ENCODE measurements at places on chromosomes 16 and 17. TPM values are rescaled to one million over a fixed set of nuclear protein-coding genes. Genes with fewer than 3 reads are reported as not detected.
A peak's percentile ranks its signal among the peaks of the same experiment; 100 is the strongest.

GRCh38 chr17:47690121-47690520 lies 3.8 kb upstream of the TBKBP1 start:
- no peaks in the 10 kb centered on the region for H3K36me3 ChIP-seq
- no peaks in the 10 kb centered on the region for H3K27me3 ChIP-seq
- H3K4me1 ChIP-seq: peaks cover 15% of the 10 kb centered on the region
- H3K27ac ChIP-seq: no peak overlapping the region
- no peak overlapping the region for H3K4me3 ChIP-seq

DNA sequence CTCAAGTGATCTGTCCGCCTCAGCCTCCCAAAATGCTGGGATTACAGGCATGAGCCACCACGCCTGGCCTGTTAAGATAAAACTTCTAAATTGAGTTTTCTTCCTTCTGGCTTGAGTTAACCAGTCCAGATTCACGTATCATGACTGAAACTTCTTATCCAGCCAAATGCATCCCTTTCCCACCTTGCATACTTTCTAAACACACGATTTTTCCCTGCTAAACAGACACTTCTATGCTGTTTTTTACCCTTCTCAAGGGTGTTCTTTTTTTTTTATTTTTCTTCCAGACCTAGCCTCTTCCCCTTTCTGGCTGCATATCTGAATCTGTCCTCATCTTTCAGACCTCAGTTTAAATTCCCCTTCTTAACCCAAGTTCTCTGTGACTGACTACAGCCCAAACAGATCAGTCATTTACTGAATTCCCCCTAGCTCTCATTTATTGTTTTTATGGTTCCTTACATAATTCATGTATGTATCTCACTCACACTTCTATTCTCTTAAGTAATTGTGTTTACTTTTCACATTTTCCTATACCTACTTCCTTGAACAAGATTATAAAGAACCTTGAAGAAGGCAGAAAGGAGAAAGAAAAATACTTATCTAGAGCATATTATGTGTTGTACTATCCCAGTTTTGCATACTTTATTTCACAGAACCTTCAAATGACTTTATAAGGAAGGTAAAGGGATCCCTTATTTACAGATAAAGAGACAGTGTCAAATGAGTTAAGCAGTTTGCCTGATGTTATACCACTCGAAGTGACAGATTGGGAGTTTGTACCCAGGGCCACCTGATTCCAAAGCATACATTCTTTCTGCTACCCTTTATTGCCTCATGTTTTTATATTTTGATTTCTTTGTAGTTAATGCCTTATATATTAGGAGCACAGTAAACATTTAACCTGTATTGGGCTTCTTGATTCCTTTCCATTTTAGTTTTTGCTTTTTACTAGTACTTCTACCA lies 5.2 kb downstream of the EVI2B start:
- no peaks in the 10 kb centered on the region for H3K27me3 ChIP-seq
- no peak for DNase-seq
- H3K27ac ChIP-seq: no peak overlapping the region
- H3K4me3 ChIP-seq: no peak overlapping the region
- no peaks in the 10 kb centered on the region for H3K36me3 ChIP-seq
- H3K4me1 ChIP-seq: no peaks in the 10 kb centered on the region

- no peak overlapping the region for H3K27ac ChIP-seq
- H3K36me3 ChIP-seq: no peaks in the 10 kb centered on the region
- H3K27me3 ChIP-seq: no peaks in the 10 kb centered on the region
- H3K4me3 ChIP-seq: no peak overlapping the region
- no peaks in the 10 kb centered on the region for H3K4me1 ChIP-seq
These were observed 34.8 kb upstream of the ACSF3 start for GRCh38 chr16:89058812-89059211.

- peaks cover 30% of the 10 kb centered on the region for H3K4me1 ChIP-seq
- no peaks in the 10 kb centered on the region for H3K36me3 ChIP-seq
- peak overlapping the region; percentile 8 for H3K27ac ChIP-seq
- H3K4me3 ChIP-seq: no peak overlapping the region
- DNase-seq: peak; percentile 87
These were observed 3.3 kb upstream of the CDK5R1 start for GRCh38 chr17:32483451-32484019.

DNA sequence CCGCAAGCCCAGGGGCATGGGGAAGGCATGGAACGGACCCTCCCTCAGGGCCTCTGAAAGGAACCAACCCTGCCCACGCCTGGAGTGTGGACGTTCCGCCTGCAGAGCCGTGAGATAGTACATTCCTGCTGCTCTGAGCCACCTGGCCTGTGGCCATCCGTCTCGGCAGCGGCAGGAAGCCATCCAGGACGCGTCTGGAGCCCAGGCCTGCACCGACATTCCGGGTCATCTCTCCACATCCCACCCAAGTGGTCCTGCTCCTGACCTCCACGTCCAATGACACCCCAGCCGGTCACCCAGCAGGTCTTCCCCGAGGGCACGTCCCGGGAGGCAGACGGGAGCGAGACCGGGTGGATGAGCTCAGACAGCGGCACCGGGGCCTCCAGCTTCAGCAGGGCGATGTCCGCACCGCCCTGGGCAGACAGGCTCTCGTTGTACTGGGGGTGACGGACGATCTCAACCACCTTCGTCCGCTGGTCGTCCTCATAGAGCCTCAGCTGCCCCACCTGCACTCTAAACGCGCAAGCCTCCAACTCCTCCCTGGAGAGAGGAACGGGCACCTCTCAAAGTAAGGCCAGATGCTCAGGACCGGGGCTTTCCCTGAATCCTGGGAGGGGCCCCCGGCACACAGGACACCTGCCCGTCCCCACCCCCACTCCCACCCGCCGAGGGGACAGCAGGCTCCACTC lies 21.3 kb upstream of the UBE2I start:
- H3K27ac ChIP-seq: no peak overlapping the region
- DNase-seq: peak; percentile 65
- H3K4me3 ChIP-seq: no peak overlapping the region
- H3K27me3 ChIP-seq: no peaks in the 10 kb centered on the region
- no peaks in the 10 kb centered on the region for H3K36me3 ChIP-seq

- H3K36me3 ChIP-seq: no peaks in the 10 kb centered on the region
- no peaks in the 10 kb centered on the region for H3K4me1 ChIP-seq
- DNase-seq: no peak
- no peak overlapping the region for H3K4me3 ChIP-seq
- no peak overlapping the region for H3K27ac ChIP-seq
- H3K27me3 ChIP-seq: no peaks in the 10 kb centered on the region
These were observed 196.6 kb downstream of the RAB11FIP4 start for GRCh38 chr17:31588034-31588433.

The GPT2 gene
- polyA plus RNA-seq: 38.8 TPM

DNA sequence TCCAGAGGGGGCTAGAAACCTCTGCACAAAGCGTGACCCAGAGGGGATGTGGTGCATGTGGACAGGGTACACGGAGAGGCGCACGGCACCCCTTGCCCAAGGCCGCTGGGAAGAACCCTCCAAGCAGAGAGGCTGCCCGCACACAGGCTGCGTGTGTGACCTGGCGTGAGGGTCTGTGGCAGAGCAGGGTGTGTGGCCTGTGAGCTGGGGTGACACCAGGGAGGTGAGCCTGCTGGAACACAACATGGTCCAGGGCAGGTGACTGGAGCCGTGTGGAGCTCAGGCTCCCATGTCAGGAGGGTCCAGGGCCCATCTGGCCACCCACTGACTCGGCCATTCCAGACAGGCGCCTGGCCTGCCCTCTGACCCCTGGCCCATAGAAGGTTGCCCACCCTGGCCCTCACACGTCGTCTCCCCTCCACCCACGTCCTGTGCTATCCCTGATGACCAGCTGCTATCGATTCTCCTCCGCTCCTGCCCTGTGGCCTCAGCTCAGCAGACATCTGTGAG lies 14.8 kb upstream of the TMEM204 start:
- no peaks in the 10 kb centered on the region for H3K36me3 ChIP-seq
- no peaks in the 10 kb centered on the region for H3K4me1 ChIP-seq
- DNase-seq: no peak
- H3K4me3 ChIP-seq: no peak overlapping the region
- no peaks in the 10 kb centered on the region for H3K27me3 ChIP-seq

The NSMCE1 gene
- polyA plus RNA-seq: 135 TPM

DNA sequence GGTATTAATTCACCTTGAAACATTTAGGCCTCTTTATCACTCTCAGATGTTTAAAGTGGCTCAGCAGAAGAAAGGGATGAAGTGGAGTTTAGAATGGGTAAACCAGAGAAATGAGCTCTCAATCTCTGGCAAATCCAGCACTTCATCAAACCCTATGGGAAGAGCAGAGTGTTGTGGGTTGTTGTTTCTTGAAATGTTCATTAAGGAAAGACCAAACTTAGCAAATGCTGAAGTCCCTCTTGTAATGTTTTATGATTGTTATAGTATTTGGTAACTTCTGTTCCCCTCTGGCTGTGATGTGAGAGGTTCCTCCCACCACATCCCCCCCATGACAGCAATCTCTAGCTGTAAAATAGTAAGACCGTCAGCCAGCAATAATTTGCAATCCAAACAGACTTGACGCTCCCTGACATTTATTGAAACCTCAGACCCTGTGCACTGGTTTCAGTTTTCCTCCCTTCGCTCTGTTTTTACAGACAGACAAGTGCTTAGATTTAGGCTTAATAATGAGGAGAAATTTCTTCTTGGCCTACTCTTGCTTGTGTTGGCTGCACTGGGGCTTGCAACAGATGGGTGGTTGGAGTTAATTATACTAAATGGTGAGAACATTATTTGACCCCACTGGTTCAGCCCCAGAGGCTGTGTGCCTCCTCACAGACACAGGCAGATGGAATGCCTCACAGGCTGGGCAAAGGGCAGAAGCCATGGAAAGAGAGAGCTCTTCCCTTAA lies 609.4 kb upstream of the SOX9 start:
- no peaks in the 10 kb centered on the region for H3K27me3 ChIP-seq
- no peak overlapping the region for H3K27ac ChIP-seq
- no peak overlapping the region for H3K4me3 ChIP-seq
- H3K4me1 ChIP-seq: no peaks in the 10 kb centered on the region
- no peak for DNase-seq
- no peaks in the 10 kb centered on the region for H3K36me3 ChIP-seq

DNA sequence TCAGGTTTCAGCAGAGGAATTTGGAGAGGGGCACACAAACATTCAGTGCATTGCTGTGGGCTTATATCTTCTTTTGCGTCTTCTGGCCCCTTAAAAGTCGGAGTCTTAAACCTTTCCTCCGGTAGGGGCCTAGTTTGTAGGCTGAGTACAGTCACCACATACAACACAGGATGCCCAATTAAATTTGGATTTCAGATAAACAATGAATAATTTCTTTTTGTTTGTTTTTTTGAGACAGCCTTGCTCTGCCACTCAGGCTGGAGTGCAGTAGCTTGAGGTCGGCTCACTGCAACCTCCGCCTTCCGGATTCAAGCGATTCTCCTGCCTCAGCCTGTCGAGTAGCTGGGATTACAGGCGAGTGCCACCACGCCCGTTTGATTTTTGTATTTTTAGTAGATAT lies 26.7 kb upstream of the ADORA2B start:
- H3K4me3 ChIP-seq: no peak overlapping the region
- H3K27ac ChIP-seq: no peak overlapping the region
- no peaks in the 10 kb centered on the region for H3K27me3 ChIP-seq

The PYCARD gene
- polyA plus RNA-seq: 8.7 TPM

DNA sequence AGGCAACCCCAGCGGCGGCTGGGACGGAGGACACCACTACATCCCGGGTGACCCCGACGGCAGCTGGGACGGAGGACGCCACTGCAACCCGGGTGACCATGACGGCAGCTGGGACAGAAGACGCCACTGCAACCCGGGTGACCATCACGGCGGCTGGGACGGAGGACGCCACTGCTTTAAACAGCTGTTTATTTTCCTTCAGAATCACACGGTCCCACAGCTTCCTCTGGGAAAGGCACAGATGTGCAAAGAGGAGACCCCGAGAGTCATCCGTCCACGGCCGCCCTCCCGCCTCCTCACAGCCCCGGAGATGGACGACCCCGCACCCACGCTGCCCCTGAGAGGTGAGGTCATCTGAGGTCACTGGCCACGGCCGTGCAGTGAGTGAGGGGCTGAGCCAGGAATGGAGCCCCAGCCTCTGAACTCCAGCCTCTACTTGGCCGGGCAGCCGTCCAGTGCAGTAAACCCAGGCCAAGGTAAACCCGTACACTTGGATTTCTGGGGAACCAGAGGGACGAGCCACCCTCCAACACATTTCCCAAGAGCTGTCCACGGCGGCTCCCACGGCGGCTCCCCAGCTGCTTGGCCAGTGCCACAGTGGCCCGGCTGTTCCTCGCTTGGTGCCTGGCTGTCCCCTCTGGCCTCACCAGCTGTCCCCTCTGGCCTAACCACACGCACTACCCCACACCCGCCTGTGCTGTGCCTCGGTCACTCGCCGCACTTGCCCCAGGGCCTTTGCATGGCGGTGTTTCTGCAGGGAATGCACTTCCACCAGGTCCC lies 43.2 kb upstream of the PABPN1L start:
- no peak for DNase-seq
- no peaks in the 10 kb centered on the region for H3K27me3 ChIP-seq
- H3K4me3 ChIP-seq: no peak overlapping the region

The SLC13A2 gene
- polyA plus RNA-seq: 0.44 TPM

DNA sequence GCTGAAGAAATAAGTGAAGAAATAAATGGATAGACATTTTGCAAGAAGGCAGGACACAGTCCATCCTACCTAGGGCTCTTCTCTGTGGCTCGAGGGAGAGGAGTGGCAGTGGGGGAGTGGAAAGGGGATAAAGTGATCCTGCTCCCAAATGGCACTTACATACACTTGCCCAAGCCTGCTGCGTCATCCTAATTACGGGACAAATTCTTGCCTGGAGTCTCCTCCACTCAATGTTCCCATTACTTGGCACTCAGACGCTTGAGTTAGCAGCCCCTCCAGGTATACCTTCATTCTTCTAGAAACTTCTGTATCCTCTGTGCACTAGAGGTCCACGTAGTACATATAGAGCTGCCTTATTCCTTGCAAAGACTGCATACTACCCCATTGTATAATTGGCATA lies 15.7 kb upstream of the MAP3K14 start:
- no peaks in the 10 kb centered on the region for H3K27me3 ChIP-seq
- no peak for DNase-seq
- H3K27ac ChIP-seq: no peak overlapping the region
- H3K4me1 ChIP-seq: peaks cover 25% of the 10 kb centered on the region
- H3K4me3 ChIP-seq: no peak overlapping the region

The USP32 gene
- 279 TPM for polyA plus RNA-seq

The TBX4 gene
- polyA plus RNA-seq: 3.2 TPM

DNA sequence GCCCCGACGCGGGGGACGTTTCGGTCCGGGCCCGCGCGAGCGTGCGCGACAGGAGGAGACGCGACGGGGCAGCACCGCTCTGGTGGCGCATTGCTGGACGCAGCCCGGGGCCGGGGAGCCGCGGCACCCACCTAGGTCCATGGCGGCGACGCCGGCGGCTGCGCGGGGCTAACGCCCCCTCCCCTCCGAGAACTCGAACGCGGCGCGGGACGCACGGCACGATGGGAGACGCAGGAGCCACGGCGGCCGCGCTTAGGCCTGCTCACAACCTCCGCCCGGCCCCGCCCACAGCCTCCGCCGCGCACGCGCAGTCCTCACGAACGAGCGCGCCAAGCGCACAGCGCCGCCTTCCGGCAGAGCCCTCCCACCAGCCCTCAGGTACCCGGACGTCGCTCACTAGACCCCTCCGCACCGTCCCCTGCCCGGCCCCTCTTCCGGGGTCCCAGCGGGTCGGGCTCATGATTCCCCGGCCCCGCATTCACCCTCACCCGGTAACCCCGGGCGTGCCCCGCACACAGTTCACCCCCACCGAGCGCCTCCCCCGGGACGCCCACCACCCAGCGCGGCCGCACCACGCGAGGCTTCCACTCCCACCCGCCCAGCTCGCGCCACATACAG lies at the start of gene GEMIN4:
Gene GEMIN4, minus strand, starts transcription at position 263 of the 618 bp plus-strand sequence. Its CDS starts 122 bp downstream, at position 141.
- H3K4me3 ChIP-seq: peak within 1 kb of the TSS; percentile 89
- peak within 1 kb of the TSS; percentile 63 for H3K27ac ChIP-seq
- DNase-seq: peak; percentile 95
- no peaks in the 10 kb centered on the region for H3K27me3 ChIP-seq

- DNase-seq: peak; percentile 40
- H3K27ac ChIP-seq: peak overlapping the region; percentile 82
- no peak overlapping the region for H3K4me3 ChIP-seq
- peaks cover 32% of the 10 kb centered on the region for H3K4me1 ChIP-seq
- H3K36me3 ChIP-seq: no peaks in the 10 kb centered on the region
These were observed 101.1 kb downstream of the XYLT1 start for GRCh38 chr16:17369421-17370222.
